ENCODE measurements at places on chromosomes 16 and 17.

DNA sequence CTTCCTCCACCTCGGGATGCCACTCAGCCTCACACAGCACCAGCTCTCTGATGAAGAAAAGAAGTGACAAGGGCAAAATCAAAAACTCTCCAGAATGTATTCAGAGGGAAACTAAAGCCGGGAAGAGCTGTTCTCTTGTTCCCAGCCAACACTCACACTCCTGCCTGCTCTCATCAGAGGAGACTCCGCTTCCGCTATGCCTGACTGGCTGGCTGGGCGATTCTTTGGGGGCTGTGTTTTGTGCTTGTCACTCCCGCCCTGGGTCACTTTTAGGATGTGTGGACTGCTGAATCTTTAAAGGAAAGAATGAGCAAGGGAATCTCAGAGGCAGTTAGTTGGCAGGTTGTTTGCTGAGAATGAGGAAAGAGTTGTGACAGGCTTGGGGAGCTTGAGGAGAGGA lies 54.6 kb upstream of the TBX2 start:
- no peak for DNase-seq

DNA sequence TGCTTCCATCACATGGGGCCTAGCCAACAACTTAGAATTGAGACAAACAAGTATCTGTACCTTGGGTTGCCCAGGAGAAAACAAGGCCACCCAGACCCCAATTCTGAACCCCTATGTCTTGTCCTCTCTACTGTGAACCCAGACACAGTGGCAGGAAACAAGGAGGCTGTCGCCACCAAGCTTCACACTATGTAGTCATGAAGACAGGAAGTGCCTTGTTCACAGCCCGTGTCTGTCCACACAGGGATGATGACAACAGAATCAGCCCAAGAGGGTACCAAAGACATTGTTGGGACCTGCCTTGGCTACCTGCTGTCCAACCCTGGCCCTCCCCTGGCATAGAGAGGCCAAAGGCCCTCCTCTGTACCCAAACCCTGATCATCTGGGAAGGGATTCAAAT lies 84.8 kb downstream of the CDYL2 start:
- no peak for DNase-seq

GRCh38 chr17:17186051-17186450 lies 20.1 kb downstream of the PLD6 start:
- DNase-seq = peak; percentile 51

- DNase-seq = no peak
These were observed 7.6 kb downstream of the KRT33A start for GRCh38 chr17:41343029-41343428.

DNA sequence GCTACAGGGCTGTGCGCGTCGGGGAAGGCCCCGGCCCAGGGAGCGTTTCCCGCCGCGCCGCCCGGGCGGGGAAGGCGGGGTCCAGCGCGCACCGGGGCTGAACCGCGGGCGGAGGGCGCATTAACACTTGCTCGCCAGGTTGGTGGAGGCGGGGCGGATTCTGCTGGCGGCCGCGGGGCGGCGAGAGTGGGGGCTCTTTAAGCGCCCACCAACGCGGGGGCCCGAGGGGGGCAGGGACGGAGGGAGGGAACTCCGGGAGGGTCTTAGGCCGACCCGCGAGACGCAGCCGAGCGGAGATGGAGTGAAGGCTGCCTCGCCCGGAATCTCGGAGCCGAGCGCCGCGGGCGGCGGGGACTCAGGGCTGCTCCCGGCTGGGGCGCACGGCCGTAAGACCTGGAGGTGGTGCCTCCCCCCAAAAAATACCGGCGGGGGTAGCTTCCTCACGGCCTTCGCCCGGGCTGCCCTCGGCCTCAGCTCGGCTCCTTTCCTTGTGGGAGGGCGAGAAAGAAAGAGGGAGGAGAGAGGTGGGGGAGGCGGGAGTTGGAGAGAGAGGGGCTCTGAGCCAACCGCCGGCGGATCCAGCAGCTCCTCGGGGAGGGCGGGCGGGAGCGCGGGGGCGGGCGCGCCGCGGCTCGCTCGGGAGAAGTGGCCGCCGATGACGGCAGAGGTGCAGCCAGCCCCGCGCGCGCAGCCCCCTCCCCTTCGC lies 415 bp upstream of the FOXF1 start:
- no peak for DNase-seq

DNA sequence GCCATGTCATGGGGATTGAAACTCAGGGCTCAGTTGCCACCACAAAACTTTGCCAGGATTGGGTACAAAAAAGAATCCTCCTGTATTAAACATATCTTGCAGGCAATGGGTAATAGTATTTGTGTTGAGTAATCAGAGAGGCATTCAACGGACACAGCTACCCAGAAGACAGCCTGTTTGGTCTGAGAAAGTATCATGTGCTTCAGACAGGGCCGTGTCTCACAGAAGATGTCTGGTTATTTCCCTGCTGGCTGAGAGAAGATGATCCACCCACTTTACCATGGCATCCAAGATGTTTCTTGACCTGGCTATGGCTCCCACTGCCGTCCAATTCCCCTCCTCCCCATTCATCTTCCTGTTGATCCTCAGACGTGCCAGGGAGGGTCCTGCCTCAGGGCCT lies 304.3 kb upstream of the XYLT1 start:
- no peak for DNase-seq

- DNase-seq = no peak
These were observed 56.6 kb downstream of the COTL1 start for GRCh38 chr16:84561291-84561690.

DNA sequence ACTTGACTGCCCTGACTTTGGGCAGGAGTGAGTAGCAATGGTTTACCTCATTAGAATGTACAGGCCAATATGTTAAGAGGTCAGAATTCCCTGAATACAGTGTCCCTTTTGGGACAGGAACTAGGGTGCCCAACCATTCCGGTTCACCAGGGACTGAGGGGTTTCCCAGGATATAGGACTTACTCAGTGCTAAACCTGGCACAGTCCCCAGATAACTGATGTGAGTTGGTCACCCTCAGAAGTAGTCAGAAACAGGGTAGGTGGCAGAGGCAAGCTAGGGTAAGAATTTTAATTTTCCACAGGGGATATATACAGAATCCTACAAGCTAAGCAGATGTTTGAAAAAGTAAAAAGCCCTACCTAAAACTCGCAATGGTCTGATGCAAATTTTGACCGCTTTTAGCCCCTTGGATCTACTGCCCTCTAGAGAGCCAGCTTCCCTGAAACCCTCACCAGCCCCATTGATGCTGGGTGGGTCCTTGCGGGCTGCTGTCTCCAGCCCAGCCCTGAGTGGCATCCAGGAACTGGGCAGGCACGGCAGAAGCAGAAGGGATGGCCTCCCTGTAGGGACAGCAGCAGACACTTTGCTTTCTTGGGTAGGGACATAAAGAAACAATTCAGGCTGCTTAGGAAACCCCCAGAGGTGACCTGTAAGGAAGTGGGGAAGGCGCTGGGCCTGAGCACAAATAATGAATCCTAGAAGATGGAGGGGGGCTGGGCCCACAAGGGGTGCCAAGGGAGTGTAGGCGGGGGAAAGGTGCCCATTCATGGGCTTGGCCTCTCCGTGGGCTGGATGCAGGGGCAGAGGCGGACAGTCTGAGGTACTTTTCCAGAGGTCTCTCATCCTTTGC lies 434.8 kb downstream of the SLC39A11 start:
- no peak for DNase-seq

DNA sequence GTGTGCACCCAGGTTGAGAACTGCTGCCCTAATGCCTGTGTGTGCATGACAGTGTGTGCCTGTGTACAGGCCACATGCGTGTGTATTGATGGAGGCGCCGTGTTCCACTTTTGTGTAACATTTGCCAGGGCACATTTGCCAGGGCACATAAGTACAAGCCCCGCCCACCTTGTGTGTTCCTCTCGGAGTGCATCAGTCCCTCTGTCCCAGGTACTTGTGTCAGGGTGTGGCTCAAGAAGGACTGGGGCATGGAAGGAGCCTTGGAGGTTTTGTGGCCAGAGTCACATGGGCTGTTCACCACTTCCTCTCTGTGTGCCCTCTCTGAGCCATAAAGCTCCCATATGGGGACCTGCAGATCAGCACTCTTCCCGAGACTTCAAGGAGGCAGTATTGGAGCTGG lies 73.9 kb downstream of the MRM1 start:
- DNase-seq = no peak

DNA sequence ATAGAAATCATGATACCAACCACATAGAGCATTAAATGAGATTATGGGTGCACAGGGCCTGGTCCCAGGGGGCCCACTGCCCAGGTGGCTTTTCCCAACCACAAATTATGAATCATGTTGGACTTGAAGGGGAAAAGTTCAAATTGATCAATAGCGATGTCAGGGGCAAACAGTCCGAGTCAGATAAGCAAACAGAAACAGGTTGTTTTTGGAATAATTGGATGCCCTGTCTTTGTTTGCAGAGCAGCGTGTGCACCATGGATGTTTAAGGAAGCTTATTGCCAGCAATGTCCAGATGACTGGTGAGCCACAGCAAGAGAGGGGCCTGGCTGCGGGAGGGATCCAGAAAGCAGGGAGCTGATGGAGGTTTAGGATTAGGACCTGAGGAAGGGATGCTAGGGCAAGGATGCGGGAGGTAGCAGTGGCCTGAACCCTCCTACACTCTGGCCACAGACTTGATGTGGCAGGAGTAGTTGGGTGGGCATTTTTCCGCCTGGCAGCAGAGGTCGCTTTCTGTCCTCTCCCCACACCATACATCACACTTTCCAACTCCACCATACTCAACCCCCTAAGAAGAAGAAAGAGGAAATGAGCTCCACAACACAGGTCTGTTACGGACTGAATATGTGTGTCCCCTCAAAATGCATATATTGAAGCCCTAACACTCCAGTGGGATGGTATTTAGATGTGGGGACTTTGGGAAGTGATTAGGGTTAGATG lies 266.4 kb upstream of the RPL38 start:
- DNase-seq = no peak

GRCh38 chr17:42092939-42093338 lies 5.3 kb downstream of the ZNF385C start:
- DNase-seq = no peak

DNA sequence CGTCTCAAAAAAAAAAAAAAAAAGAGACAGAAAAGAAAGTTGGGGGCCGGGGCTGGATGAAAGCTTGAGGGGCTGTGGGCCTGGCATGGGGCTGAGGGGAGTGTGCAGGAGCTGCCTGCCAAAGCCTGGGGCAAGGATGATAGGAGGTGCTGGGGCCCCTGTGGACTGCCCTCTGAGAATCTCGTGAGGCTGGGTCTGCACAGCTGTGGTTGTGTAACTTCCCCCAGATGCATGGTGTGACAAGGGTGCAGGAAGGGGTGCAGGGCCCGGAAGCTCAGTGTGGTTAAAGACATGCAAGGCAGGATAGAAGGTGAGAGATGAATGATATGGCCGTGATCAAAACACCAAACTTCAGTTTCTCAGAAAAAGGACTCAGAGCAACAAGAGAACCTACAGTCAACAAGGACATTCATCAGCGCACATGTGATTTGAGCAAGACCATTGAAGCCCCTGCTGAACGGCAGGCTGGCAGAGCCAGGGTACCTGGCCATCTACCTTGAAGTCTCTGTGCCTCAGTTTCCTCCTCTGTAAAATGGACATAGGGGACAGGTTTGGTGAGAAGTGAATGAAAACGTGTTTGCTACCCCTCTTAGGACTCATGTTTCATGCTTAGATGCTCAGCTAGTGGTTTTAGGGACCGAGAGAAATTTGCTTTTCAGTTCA lies 9.6 kb downstream of the IL32 start:
- peak; percentile 71 for DNase-seq

- DNase-seq = no peak
These were observed 17.0 kb upstream of the ABCA8 start for GRCh38 chr17:68972119-68972704.

- no peak for DNase-seq
These were observed 3.6 kb upstream of the FBXO47 start for GRCh38 chr17:38970804-38971203.

GRCh38 chr16:15057681-15058417 lies 2.0 kb upstream of the NTAN1 start:
- DNase-seq = no peak

GRCh38 chr17:40075201-40075941 lies 12.6 kb downstream of the THRA start:
- peak; percentile 65 for DNase-seq

GRCh38 chr16:89478576-89479221 lies 11.7 kb downstream of the ANKRD11 start:
- DNase-seq = no peak

DNA sequence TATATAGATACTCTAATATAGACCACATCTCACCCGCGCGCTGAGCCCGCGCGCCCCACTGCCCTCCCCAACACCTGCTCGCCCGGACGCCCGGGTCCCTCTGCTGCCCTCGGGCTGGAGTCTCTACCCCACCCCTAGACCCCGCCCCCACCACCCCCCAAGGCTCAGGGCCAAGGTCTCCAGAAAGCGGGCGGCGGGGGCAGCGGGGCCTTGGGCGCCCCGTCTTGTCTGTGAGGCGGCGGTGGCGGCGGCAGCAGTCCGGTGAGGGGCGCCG lies 2.6 kb downstream of the HES7 start:
- no peak for DNase-seq
